ENCODE measurements at places on chromosomes 7 and 10.

- DNase-seq: no peak
These were observed 59.4 kb upstream of the AQP1 start for GRCh38 chr7:30852308-30852684.

- no peak for DNase-seq
These were observed 90.5 kb upstream of the MACROH2A2 start for GRCh38 chr10:69961881-69962745.

DNA sequence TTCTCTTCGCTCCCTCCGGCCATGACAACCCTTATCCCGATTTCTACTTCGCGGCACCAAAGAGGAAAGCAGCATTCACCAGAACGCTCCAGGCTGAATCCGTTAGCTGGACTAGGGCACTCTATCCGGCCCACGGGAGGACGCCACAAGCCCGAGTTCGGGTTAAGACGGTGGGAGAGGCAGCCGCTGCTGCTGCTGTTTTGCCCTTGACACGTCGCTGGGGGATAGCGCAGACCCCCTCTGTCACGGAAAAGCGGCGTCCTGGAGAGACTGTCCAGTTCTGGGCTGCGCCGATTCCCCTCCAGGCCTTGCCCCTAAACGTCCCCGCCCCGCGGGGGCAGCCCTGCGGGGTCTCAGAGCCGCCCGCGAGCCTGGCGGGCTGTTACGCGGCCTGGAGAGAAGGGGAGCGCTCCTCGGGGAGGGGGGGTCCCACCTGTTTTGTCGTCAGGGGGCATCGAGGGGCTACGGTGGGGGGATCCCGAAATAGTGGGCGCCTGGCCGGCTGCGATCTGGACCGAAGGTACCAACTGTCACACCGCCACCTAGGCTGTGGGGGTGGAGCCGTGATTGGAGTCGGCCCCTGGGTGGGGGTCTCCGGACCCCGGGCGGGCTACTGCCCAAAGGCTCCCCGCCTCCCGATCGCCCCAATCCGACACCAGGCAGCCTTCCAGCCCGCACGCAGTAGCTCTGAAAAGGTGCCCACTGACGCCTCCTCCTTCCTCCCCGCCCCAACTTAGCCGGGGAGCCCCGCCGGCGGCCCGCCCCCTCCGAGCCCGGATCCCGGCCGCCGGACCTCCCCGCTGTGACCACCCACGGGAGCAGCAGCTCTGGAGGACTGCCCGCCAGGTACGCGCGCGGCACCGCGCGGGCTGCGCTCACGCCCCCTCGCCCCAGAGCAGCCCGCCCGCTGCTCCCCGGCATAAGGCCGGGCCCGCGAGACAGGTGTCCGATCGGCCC lies 772 bp downstream of the SGMS1 start:
- no peak for DNase-seq

GRCh38 chr7:124915242-124915641 lies 14.4 kb downstream of the POT1 start:
- no peak for DNase-seq

- DNase-seq: no peak
These were observed 56.8 kb downstream of the CDK1 start for GRCh38 chr10:60835049-60835448.

GRCh38 chr10:87860156-87860795 lies 3.1 kb downstream of the KLLN start:
- DNase-seq: peak; percentile 53

GRCh38 chr7:108178398-108178797 lies 48.2 kb upstream of the LAMB4 start:
- peak; percentile 99 for DNase-seq

- DNase-seq: no peak
These were observed 2.1 kb upstream of the PPIA start for GRCh38 chr7:44794331-44794730.

GRCh38 chr10:20993830-20994527 lies 96.9 kb upstream of the NEBL start:
- DNase-seq: no peak

DNA sequence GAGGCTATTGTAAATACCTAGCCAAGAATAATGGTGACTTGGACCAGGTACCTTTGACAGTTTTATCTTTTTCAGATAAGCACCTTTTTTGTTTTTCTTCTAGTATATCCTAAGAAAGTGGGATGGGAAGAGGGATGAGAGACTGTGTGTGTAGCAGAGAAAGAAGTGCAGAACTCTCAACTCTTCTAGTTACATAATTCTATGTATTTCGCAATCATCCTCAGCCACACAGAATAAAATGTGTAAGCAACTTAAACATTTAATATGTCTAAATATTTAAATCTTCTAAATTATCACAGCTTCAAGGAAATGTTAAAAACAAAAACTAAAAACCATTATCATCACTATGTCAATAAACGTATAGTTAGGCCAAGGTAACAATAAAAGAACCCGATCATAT lies 42.6 kb upstream of the GSAP start:
- DNase-seq: no peak

GRCh38 chr10:114142018-114142417 lies 32.0 kb downstream of the CCDC186 start:
- no peak for DNase-seq

DNA sequence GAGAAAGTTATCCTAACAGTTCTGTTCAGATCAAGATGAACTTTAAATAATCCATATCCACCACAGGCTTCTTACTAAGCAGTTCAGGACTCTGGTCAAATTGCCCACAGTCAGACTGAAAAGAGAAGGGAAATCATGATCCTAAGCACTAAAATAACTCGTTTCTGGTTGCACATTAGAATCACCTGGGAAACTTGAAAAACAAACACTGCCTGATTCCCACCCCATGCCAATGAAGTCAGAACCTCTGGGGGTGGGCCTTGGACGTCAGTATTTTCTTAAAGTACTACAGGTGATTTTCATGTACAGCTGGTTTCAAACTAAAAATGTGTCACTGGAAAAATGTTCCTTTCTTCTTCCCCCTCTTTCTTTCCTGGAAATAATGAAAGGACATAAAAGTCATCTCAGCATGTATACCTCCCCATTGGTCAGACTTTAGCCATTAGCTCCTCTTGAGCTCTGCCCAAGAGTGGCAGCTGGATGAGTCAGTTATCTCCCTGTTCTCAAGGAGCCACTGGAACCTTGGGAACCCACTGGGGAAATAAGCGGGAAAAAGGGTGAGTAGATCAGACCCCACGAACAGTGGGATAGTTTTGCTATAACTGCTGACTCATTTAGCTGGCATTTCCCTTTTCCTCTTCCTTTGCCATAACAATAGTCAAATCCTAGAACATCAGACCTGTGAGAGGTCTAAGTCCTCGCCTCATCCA lies 75.3 kb upstream of the IL6 start:
- no peak for DNase-seq

GRCh38 chr10:22690614-22691431 lies 23.6 kb downstream of the PIP4K2A start:
- peak; percentile 16 for DNase-seq

- no peak for DNase-seq
These were observed 119.7 kb upstream of the YAE1 start for GRCh38 chr7:39446546-39446945.

DNA sequence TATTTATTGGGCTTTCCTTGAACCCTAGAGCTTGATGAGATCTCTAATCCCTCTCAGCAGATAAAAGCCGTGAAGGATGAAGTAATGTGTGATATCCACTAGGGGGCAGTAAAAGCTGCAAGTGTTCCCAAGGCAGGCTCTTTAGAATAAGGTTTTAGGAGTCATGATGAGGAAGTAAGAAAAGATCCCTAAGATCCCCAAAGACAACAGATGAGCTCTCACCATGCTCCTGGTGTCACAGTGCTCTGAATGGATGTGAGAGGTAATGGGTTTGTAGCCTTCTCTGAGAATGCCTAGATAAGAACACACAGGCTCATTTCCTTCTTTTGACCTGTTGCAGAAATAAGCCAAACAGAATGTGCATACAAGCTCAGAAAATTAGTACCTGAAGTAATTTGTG lies 70.4 kb upstream of the ITPRID1 start:
- peak; percentile 65 for DNase-seq

- no peak for DNase-seq
These were observed 116.0 kb downstream of the LHPP start for GRCh38 chr10:124577651-124578050.

- DNase-seq: no peak
These were observed 55.8 kb downstream of the NEURL1 start for GRCh38 chr10:103549349-103549685.

GRCh38 chr7:135744938-135745702 lies 3.5 kb downstream of the FAM180A start:
- no peak for DNase-seq

DNA sequence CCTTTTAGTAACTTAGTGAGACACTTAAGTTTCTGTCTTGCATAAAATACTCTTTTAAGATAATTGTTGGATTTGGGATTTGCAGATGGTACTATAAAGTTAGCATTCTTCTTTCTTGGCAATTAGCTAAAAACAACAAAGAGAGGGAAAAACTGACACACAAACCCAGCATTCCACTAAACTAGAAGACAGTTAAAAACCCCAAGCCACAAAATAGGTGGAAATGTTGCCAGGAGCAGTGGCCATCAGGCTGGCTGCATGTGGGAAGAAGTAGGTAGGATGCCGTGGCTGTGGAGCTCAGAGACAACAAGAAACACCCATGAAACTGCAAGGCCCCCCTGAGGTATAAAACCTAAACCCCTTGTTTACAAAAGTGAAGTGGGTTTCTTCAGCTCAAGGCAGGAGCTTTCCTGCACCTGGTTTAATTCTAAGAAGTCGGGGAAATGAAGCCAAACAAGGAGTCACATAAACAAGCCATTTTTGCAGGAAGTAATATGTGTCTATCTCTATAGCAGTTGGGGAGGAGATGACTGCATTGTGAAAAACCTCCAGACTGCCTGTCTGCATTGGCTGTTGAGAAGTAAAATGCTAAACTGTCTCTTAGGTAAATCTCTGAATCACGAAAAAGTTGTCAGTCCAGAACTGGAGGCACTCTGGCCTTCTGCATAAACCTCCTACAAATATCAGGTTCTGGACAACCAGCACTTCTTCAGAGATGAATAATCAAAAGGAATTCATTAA lies 9.5 kb downstream of the RAB18 start:
- DNase-seq: no peak

DNA sequence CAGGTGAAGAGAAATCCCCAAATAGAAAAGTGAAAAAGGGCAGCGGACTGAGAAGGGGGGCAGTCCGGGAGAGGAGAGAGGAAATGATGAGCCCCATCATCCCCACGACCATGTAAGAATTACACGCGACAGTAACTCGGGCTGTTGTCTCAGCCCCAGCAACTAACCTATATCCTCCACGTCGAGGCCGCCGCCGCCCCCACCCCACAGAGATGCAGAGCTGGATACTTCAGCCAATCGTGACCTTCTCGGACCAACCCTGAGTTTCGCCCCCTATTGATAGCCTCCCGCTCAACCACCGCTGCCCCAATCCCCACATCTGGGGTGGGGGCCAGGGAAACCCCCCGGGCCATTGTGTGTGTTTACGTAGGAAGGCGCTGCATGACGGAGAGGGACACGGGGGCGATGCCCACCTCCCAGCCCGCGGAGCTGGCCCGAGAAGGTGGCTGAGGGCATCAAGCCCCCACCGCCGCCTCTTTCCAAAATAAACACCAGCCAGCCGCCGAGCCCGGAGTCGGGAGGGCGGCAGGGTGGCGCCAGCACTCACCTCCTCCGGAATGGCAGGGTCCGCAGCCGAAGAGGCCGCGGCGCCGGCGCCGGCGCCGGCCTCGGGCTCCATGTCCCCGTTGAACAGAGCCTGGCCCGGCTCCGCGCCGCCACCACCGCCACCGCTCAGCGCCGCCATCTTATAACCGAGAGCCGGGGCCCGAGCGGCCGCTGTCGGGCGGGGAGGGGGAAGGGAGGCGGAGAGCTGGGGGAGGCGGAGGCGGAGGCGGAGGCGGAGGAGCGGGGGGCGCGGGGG lies 509 bp downstream of the BRAF start:
- DNase-seq: peak; percentile 83

GRCh38 chr7:143286522-143286890 lies 1.6 kb upstream of the CASP2 start:
- DNase-seq: no peak

DNA sequence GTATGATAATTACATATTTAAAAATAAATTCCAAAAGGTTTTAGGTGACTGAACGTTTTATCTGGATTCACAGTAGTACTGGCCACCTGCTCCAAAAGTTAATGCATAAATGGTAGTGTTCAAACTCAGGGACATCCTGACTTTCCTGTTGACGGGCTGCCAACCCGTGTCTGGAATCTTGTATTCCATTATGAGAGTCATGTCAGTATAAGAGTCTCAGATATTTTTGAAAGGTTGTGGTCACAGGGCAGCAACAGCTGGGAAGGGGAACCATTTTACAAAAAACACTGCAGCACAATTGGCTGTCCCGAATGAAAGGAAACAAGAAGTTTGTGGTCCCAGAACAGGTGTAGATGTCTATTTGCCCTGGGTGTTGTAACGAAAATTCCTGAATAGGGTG lies 2.8 kb downstream of the TDRD1 start:
- DNase-seq: no peak

GRCh38 chr10:1449021-1449420 lies 288.3 kb downstream of the ADARB2 start:
- DNase-seq: no peak

GRCh38 chr7:116970238-116970910 lies 17.1 kb downstream of the ST7 start:
- DNase-seq: no peak

DNA sequence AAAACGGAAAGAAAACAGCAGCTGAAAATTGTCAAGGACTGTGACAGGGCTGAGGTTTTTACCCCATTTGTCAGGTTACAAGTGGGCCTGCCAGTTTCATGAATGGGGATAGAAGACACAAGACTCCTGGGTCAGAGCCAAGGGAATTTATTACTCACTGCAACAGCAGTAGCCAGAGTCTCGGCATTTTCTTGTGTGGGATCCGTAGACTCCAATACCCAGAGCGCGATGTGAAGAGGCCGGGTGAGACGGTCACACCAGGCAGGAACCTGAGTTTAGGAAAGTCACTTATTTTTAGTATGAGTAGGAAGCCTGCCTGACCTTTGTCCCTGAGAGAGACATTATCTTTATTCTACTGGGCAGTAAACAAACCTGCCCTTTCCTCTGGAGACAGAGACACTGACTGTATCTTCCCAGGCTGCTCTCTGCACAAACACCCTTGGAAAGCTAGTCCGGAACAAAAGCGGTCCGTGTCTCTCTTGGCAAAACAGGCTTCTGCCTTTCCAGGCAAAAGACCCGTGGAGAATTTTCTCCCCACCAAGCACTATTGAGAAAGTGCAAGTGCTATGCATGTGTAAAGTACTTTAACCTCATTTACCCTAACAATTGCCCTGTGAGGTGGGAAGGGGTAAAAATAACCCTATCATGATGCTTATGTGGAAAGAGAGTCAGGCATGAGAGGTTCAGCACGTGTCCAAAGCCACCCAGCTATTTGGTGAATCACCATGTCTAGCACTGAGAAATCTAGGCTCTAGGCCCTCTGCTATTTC lies 58.4 kb downstream of the JCAD start:
- DNase-seq: no peak
